ENCODE measurements at places on chromosomes 4 and X.

- DNase-seq: no peak
Observed at GRCh38 chr4:183906739-183907651, 1.9 kb downstream of the STOX2 start.

DNA sequence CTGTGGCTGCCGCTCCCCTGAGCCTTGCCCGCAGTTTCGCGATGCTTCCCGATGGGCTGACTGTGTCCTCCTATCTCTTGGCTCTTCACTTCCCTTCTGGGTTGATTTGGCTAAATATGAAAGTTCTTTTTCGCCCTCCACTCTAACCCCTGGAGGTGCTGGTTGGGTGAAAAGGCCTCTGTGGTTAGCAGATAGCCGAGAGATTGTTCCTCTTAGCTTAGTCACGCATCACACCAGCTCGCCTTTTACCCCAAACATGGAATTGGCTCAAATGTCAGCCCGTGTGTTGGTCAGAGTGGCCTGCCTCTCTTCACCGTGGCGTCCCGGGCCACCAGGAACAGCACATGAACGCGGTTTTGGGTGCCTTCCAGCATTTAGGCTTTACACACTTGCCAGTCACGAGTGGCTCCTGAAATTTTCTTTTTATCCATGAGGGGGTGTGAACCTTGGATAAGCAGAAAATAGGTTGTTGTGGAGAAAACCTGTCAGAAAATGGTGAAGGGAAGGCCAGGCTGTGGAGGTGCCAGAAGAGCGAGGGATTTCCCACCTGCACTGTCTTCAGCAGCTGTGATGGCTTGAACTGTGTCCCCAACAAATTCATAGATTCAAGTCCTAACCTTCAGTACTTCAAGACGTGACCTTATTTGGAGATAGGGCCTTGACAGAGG is 8.9 kb downstream of the CLCN4 start:
- no peak for DNase-seq

DNA sequence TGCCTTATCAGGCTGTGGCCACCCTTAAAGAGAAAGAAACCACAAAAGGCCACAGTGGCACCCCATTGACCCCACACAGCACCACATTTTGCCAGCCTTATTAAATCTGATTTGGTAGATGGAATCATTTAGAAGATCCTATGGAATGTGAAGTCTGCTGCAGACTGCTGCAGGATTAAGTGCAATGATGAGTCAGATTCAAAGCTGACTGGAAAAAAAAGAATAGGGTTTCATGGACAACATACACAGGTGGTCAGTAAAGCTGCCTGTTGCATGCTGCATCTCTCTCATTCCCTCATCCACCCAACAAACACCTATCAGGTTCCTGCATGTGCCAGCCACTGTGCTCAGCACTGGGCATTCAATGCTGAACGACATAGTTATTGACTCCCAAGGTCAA is 56.6 kb downstream of the CHST7 start:
- DNase-seq: no peak

DNA sequence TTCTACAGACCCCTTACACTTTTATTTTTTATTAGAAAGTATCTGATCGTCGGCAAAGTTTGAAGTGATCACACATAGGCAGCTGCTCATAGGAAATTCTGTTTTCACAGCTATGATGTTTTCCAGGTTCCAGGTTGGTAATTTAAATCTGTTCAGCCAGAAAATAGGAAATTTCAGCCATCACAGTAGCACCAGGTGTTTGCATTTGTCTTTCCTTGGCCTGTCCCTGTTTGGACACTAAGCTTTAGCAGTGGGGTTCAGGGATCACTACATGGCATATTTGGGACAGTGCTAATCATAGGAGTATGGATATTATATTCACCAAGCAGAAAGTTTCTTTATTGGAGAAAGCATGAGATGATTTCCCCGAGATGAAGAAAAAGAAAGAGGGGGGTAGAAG is 92.9 kb downstream of the ANK2 start:
- DNase-seq: no peak

DNA sequence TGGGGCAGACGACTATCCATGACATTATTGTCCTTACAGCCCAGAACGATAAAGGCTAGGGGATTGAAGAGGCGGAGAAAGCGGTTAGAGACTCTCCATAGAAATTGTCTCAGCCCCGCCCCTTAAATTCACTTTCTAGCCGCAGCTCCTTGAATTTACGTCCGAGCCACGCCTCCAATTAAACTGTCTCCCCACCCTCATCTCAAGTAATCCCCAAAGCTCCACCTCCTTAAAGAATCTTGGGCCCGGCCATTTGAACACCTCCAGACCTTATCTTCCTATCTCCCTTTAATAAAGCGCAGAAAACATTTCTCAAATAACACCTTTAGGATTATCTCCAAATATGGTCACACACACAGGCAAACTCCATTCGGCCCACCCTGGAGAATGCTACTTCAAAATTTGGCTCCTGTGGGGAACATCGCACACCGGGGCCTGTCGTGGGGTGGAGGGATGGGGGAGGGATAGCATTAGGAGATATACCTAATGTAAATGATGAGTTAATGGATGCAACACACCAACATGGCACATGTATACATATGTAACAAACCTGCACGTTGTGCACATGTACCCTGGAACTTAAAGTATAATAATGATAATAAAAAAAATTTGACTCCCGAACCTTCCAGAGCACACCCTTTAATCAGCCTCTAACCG is 7.2 kb upstream of the MAGIX start:
- no peak for DNase-seq

All from GDM1 (cell line).